ENCODE measurements at places on chromosomes 11 and 22. TPM values are rescaled to one million over a fixed set of nuclear protein-coding genes. Genes with fewer than 3 reads are reported as not detected.

CEP126 gene
- 3.3 TPM for polyA plus RNA-seq

ELF5 gene
- 87.5 TPM for polyA plus RNA-seq

KRTAP5-10 gene
- 0.36 TPM for polyA plus RNA-seq

CTNND1 gene
- 215 TPM for polyA plus RNA-seq

FGF4 gene
- polyA plus RNA-seq = not detected

PHOX2A gene
- polyA plus RNA-seq = not detected

DEUP1 gene
- polyA plus RNA-seq = 1.2 TPM

CYP2R1 gene
- polyA plus RNA-seq = 20.3 TPM

PRG3 gene
- 1.2 TPM for polyA plus RNA-seq

CD3G gene
- polyA plus RNA-seq = 0.24 TPM

SF1 gene
- 497 TPM for polyA plus RNA-seq

NLRP14 gene
- 1.1 TPM for polyA plus RNA-seq

RIMBP3C gene
- 0.39 TPM for polyA plus RNA-seq

C11orf16 gene
- 0.87 TPM for polyA plus RNA-seq

Measured in left renal cortex interstitium (tissue), 4 donors.